ENCODE measurements at places on chromosomes 11 and 22. TPM values are rescaled to one million over a fixed set of nuclear protein-coding genes. Genes with fewer than 3 reads are reported as not detected.

GRCh38 chr11:133902506-133902905, 54.3 kb downstream of the IGSF9B start:
- no peak for DNase-seq

GRCh38 chr11:19164881-19165280, 36.9 kb downstream of the CSRP3 start:
- no peak for DNase-seq

NLRP14 gene
- 0.10 TPM for total RNA-seq

MUC5AC gene
- total RNA-seq: not detected

DNA sequence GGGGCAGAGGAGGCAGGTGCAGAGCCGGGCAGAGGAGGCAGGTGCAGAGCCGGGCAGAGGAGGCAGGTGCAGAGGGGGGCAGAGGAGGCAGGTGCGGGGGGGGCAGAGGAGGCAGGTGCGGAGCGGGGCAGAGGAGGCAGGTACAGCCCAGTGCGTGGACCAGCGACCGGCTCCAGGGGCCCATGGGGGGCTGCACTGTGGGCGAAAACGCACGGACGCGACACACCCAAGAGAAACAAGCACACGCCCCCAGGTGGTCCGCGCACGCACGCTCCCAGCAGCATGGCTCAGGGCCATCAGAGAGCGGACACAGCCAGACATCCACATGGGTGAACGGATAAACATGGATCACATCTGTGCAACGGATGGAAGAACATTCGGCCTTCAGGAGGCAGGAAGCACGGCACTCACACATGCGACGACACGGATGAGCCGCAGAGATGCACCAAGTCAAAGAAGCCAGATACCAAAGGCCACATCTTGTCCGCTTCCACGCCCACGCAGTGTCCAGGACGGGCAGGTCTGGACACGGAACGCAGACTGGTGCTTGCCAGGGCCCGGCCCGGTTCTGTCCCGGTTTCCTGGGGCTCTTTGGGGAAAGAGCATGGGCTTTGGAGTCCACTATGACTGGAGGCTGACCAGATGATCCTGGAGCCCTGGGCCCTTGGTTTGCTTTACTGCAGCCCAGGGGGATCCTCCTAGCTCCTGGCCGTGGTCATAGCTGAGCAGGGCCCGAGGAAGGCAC, 21.8 kb downstream of the OSBPL5 start:
- DNase-seq: no peak

DNA sequence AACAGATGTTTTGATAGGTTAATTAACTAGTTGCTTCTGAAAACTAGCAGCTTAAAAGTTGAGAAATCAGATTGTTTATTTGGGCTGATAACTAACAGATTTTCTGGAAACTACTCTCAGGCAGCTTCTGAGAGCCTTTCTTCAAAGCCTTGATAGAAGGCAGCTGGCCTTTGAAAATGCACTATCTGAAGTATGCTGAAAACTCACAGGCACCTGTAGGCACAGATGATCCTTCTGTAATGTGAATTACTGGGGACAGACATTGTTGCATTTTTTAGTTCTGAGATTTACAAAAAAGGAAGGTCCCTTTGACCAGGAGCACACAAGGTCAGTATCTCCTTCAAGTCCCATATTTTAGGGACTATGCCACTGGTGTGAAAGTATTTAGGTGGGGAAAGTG, 460.8 kb upstream of the CNTN5 start:
- DNase-seq: no peak

- DNase-seq: peak; percentile 57
Measured at GRCh38 chr22:25485626-25486545, 78.6 kb upstream of the GRK3 start.

DNA sequence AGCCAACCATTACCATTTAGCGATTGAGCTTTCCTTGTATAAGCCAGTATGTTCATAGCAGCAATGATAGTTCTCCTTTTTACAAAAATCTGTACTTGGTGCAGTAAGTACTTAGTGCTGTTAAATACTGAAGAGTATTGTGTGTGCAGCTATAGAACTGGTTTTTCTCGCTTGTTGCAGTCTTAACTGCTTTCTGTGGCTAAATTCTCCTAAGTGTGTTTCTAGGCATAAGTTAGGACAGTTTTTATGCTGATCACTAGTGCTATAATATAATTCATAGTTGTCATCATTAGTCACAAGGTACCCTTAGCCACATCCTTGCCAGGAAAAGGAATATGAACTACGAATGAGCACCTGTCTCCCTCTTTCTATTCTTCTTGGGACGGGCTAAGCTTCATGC, 107.7 kb downstream of the GRAMD1B start:
- no peak for DNase-seq

DNA sequence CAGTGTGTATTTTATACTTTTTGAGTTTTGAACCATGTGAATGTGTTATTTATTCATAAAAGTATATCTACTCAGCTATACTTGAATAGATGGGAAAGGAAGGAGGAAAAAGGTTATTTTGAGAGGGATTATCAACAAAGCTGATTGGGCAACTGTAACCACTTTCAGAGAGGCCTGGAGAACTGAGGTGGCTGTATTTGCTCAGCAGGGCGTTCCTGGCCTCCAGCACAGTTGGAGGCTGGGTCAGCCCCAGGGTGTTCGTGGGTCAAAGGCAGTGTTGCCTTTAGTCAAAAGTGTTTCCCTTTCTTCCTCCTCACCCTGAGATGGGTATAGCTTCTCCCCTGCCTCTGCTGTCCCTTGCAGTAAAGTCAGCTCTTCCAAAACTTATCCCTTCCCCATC, 26.7 kb downstream of the ASCC2 start:
- DNase-seq: no peak

- DNase-seq: peak; percentile 18
Measured at GRCh38 chr11:46272816-46273427, 4.5 kb upstream of the CREB3L1 start.

DNA sequence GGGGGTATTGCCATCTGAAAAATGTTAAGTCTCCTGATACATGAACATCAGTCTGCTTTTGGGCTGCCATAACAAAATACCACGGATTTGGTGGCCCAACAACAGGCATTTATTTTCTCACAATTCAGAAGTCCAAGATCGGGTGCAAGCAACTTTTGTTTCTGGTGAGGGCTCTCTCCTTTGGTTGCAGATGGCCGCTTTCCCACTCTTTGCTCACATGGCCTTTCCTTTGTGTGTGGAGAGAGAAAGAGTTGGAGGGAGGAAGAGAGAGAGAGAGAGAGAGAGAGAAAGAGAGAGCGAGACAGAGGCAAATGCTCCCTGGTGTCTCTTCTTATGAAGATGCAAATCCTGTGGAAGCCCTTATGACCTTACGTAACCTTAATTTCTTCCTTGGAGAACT, 2.5 kb upstream of the KRTAP5-2 start:
- DNase-seq: no peak

FGF3 gene
- total RNA-seq: not detected

DNA sequence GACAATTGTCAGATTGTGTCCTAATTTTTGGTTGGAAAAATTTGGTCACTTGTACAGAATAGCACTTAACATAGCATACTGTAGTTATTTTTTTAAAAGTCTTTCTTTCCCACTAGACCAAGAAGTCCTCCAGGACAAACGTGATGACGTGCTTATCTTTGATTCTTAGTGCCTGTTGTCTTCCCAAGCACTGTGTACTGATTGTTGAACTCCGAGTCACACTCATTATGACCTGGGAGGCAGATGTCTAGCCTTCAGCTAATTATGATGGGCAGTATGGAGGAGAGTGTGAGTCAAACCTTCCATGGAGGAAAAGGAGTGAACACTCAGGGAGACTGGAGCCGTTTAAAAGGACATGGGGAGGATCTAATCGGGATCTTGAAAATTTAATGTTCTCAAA, 119.8 kb downstream of the SPON1 start:
- peak; percentile 21 for DNase-seq

GRK2 gene
- total RNA-seq: 71.8 TPM

CD248 gene
- total RNA-seq: not detected

POU2AF3 gene
- total RNA-seq: not detected

GRCh38 chr11:120217941-120218694, 7.3 kb downstream of the OAF start:
- DNase-seq: no peak

OR52J3 gene
- total RNA-seq: not detected

DNA sequence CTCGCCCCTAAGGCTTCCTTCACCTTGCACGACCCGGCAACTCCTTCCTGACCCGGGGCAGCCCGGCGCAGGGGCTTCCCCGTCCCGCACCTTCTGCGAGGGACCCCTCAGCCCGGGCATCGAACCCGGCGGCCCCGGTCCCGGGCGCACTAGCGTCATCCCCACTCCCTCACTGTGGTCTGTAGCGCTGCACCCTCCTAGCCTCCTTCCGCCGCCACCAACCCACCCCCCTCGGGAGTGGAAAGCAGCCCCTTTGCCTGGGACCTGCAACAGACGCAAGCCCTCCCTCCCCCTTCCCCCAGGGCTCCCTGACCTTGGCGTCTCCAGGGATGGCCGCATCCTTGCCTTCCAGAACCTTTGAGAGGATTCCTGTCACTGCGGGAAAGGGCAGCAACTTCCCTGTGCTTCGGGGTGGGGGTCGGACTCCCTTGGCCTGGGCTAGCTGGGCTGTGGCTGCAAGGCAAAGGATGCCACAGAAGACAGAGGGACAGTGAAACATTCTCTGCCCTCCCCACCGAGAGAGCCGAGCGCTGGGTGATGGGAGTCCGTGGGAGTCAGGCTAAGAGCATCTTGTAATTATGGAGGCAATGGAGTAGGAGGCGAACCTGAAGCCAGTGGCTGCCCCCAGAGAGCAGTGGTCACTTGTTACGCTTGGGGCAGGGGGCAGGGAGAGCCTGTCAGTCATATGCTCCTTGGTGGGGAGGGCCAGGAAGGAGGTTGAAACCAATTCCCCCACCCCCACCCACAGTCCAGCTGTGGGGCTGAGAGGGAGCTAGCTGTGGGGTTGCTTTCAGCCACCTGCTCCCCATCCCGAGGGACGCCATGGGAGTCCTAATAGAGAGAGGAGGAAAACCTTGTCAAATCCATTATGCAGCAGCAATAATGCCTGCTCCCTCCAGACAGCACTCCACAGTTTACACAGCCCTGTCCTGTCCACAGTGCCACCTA, 920 bp downstream of the TMEM132A start:
- no peak for DNase-seq

OR51B5 gene
- not detected for total RNA-seq

HMOX1 gene
- total RNA-seq: 97.1 TPM

GRCh38 chr11:109426442-109427240, 4.7 kb downstream of the C11orf87 start:
- no peak for DNase-seq

PLAAT2 gene
- total RNA-seq: not detected

DNA sequence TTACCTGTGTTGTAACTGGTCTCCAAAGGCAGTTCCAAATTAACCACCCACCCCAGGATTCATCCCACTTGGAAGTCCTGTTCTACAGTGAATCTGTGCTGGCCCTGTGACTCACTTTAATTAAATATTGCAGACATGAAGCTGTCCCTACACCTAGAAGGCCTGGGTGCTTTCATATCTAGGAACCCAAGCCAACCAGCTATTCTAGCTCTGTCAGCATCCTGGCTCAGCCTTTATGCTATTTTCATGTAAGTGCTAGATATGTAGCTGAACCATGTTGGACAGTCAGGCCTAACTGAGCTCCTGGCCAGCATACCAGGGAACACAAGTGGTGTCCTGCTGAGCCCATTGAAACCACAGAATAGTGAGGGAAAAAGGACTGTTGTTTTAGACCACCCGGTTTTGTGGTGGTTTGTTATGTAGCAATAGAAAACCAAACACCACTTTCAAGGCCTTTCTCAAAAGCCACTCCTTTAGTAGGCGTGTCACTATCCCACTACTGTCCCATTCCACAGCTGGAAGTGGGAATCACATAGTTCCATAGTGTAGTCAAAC, 30.3 kb downstream of the CNTF start:
- no peak for DNase-seq

- DNase-seq: no peak
Measured at GRCh38 chr11:63552921-63553320, 10.3 kb downstream of the PLAAT2 start.

SPA17 gene
- 22.6 TPM for total RNA-seq

GRCh38 chr11:27497284-27497866, 9.2 kb downstream of the LIN7C start:
- DNase-seq: peak; percentile 38

GRCh38 chr11:86638673-86639072, 33.7 kb downstream of the ME3 start:
- DNase-seq: no peak

CARS1 gene
- total RNA-seq: 52.4 TPM

BTBD18 gene
- total RNA-seq: not detected

- DNase-seq: no peak
Measured at GRCh38 chr11:43285826-43286225, 26.0 kb upstream of the API5 start.

- DNase-seq: no peak
Measured at GRCh38 chr11:119752345-119752871, 23.4 kb upstream of the NECTIN1 start.

YPEL1 gene
- total RNA-seq: 1.0 TPM

DNA sequence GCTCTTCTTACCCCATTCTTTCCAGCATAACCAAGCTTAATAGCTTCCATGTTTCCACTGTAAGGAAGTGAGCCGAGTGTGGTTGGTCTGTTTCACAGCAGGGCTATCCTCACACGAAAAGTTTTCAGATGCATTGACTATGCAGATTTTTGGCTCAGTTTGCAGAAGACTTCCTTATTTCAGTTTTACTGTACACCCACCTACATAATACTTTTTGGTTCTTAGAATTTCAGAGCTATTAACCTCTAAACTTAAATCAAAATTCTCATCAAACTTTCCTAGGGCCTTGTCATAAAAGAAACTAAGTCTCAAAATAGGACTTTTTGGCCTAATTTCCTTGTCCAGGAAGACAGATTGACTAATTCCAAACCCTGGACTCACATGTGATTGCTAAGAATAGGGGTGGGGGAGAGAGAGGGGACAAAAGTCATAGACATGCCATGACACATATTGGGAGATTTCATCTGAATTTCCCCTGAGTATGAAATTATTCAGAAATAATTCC, 7.3 kb upstream of the EHF start:
- DNase-seq: no peak

- DNase-seq: peak; percentile 21
Measured at GRCh38 chr11:104151404-104152204, 12.3 kb downstream of the PDGFD start.

POU2F3 gene
- 0.05 TPM for total RNA-seq

All from renal cortical epithelial cell (primary cell).